ENCODE measurements at places on chromosomes 1 and 21. TPM values are rescaled to one million over a fixed set of nuclear protein-coding genes. Genes with fewer than 3 reads are reported as not detected.
A peak's percentile ranks its signal among the peaks of the same experiment; 100 is the strongest.

DNA sequence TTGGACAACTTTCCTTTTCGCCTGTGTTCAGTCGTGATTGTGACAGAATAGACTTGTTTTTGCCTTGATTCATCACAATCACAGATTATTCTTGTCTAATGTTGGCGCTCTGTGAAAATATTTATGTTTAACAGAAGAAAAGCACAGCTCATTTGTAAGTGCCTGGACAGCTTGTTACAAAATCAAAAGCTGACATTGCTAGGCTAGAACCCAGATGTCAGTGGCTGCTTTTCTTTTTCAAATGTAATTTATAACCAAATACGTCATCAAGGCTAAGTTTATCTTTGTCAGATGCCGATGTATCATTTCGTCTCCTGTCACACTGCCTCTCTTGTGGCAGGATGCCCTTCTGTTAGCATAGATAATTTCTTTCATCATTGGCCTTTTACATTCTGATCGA is 1227.3 kb downstream of the PLA2G4A start:
- H3K27ac ChIP-seq, result no peak overlapping the region
- no peaks in the 10 kb centered on the region for H3K27me3 ChIP-seq
- H3K36me3 ChIP-seq, result no peaks in the 10 kb centered on the region
- peaks cover 6% of the 10 kb centered on the region for H3K4me1 ChIP-seq
- no peak for DNase-seq

DNA sequence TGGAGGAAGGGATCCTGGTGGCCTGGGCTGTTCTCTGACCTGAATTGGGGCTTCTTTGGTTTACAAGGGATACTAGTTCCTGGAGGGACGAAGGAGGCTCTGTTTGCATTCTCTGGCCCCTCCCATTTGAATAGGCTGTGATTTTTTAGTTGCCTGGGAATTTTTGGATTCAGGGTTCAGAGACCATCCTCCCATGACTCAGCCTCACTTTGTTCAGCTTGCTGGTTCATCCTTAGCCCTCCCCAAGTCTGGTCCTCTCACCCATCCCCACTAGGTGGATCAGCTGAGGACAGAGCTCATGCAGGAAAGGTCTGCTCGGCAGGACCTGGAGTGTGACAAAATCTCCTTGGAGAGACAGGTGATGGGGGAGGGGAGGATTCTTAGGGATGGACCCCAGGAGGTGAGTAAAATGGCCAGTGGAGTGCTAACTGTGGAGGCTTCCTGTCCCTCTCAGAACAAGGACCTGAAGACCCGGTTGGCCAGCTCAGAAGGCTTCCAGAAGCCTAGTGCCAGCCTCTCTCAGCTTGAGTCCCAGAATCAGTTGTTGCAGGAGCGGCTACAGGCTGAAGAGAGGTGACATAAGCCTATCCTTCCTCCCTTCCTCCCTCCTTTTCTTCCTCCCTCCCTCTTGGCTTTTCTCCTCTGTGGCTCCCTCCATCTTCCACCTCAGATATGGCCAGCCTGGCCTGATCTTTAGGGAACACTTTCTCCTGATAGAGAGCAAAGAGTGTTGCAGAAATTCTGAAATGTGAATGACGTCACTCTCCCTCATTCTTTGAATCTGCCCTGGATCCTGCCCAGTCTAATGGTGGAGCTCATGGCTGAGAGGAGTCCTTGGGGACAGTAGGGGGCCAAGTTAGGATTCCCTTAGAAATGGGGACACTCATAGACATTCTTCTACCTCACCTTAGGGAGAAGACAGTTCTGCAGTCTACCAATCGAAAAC is 4.5 kb upstream of the TUFT1 start:
- H3K36me3 ChIP-seq, result peaks cover 1% of the 10 kb centered on the region
- no peaks in the 10 kb centered on the region for H3K27me3 ChIP-seq
- H3K4me1 ChIP-seq, result peaks cover 7% of the 10 kb centered on the region
- DNase-seq, result no peak
- H3K4me3 ChIP-seq, result no peak overlapping the region
- H3K27ac ChIP-seq, result no peak overlapping the region

GRCh38 chr1:3954170-3955169 is 54.4 kb upstream of the C1orf174 start:
- no peak for DNase-seq
- no peak overlapping the region for H3K27ac ChIP-seq
- no peaks in the 10 kb centered on the region for H3K36me3 ChIP-seq

DNA sequence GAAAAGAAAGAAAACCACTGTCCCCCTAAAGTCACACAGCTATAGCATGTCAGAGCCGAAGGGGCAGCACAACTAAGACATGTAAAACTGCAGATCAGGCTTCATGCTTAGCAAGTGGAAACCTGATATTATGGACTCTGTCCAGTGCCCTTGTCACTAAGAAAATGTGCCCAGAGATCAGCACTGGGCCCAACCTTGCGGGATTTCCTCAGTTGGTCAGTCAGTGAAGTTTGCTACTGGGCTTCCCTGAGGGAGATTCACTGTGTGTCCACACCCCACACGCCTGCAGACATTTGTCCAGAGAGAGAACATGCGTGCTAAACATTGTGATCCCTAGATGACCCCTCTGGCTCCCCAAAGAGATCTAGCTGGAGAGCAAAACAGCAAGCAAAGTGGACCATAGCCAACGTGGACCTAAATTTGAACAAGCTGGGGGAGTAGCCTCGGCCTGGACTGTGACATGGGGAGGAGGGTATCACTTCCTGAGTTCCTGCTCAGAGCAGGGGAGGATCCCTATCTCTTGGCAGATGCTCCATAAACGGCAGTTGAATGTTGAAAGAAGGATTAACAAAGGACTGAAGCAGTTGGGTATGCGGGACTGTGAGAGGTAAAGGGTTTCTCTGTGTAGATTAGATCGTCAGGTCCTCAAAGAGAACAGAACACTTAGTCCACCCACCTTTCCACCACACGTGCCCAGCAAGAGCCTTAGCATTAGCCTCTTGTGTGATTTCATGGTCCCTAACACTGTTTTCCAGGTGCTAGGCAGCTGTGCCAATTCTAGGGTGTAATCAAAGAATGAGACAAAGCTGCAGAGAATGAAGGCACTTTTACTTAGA is 53.6 kb downstream of the GLUL start:
- no peaks in the 10 kb centered on the region for H3K36me3 ChIP-seq
- H3K4me3 ChIP-seq, result no peak overlapping the region
- DNase-seq, result no peak
- no peaks in the 10 kb centered on the region for H3K27me3 ChIP-seq

DNA sequence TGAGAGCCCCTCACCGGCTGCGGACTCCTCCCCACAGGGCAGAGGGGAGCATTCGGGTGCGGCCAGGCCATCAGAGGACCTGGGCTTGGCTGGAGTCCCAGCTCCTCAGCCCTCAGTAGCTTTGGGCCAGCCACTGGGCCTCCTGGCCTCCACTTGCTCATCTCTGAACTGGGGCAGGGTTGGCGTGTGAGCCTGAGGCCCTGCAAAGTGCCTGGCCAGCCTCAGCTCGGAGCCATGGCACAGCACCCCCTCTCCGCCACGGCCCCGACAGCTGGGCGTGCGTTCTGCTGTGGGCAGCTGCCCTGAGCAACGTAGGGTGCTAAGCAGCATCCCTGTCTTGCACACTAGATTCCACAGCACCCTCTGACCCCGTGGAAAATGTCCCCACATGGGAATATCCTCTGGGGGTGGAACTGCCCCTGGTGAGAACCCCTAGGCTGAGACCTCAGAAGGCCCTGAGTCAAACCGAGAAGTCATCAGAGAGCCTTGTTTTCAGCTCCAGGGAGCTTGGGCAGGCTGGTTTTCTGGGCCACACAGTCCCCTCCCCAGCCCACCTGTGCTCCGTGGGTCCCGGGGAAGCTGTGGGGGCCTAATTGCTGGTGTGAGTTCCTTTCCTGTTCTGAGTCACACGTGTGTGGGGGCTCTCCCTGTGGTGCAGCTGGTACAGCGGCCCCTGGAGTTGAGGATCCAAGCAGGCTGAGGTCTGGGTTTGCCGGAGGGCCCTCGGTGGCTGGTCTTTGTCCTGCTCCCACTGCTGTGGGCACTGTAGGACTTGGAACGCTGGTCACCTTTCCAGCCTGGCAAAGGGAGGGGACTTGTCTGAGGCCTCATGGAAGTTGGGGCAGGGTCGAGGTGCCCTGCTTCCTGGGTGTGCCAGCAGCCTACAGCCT is 24.5 kb downstream of the TP73 start:
- no peak overlapping the region for H3K27ac ChIP-seq
- no peaks in the 10 kb centered on the region for H3K27me3 ChIP-seq
- H3K36me3 ChIP-seq, result no peaks in the 10 kb centered on the region

DNA sequence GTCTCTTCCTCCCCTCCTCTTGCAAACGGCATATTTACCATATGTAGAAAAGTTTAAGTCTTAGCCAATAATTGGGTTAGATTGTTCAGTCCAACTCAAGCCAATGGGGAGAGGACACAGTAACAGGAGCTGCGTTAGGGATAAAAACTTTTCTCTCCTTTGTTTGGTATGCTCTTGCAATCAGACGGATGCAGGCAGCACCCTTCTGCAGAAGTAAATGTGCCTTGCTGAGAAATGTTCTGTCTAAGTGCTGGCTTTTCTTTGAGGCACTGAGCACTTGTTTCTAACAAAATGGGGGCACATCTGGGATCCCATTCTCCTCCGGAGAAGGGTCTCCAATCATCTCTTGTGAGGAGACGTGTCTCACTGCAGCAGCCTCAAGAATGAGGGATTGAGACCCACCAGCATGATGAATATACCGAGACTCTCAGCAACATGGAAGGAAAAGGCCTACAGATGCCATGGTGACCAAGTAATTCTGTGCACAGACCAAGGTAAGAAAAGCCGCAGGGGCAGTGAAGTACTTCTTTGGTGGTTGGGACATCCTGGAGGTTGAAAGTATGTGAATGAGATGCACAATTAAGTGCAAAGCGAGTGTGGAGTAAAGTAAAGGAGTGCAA is 20.7 kb upstream of the GNG4 start:
- no peaks in the 10 kb centered on the region for H3K27me3 ChIP-seq
- DNase-seq, result no peak
- no peak overlapping the region for H3K27ac ChIP-seq

GRCh38 chr1:27968692-27969091 is 8.9 kb downstream of the XKR8 start:
- no peak for DNase-seq
- H3K27ac ChIP-seq, result no peak overlapping the region
- no peak overlapping the region for H3K4me3 ChIP-seq
- no peaks in the 10 kb centered on the region for H3K27me3 ChIP-seq
- peaks cover 28% of the 10 kb centered on the region for H3K4me1 ChIP-seq
- H3K36me3 ChIP-seq, result peaks cover 70% of the 10 kb centered on the region

- H3K27ac ChIP-seq, result no peak overlapping the region
- H3K27me3 ChIP-seq, result no peaks in the 10 kb centered on the region
- no peak for DNase-seq
- H3K36me3 ChIP-seq, result no peaks in the 10 kb centered on the region
Observed at GRCh38 chr21:20040768-20041167, 957.4 kb upstream of the NCAM2 start.

DNA sequence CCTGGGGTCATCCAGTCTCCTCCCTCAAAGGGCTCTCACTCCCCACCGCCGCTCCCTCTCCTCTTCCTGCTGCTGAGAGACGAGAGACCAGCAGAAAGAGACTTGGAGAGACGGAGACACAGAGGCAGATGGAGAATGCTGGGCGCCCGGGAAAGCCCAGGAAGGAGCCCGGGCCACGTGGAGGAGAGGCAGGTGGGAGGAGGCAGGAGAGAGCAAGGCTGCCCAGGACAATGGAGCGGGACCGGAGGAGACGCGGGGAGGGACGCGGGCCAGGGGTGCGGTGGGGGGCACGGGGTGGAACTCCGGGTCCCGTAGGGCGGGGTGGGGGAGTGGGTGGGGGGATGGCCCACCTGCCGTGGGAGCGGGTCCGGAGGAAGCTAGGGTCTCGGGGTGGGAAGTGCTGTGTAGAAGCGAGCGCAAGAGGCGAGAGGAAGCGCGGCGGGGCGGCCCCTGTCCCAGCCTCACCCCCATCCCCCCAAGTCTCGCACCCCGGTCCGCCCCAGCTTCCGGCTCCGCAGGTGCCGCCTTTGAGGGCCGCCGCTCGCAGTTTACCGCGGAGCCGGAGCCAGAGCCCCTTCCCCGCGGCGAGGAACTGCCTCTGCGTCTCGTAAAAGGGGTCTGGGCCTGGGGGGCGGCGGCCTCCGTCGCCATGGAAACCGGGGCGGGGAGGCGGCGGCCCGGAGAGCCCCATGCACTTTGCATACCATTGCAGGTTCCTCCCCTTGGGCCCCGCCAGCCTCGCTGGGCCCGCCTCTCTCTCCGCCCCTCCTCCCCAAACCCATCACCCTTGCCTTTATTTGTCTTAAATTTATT is 11.7 kb upstream of the EPHA2 start:
- peak overlapping the region; percentile 64 for H3K4me3 ChIP-seq
- H3K36me3 ChIP-seq, result no peaks in the 10 kb centered on the region
- no peaks in the 10 kb centered on the region for H3K27me3 ChIP-seq

REN gene
- not detected for total RNA-seq

GPR3 gene
- total RNA-seq, result not detected

OR2W3 gene
- total RNA-seq, result 0.34 TPM

All from esophagus muscularis mucosa (tissue), 4 donors.